ENCODE measurements at places on chromosomes 2 and 18.

DNA sequence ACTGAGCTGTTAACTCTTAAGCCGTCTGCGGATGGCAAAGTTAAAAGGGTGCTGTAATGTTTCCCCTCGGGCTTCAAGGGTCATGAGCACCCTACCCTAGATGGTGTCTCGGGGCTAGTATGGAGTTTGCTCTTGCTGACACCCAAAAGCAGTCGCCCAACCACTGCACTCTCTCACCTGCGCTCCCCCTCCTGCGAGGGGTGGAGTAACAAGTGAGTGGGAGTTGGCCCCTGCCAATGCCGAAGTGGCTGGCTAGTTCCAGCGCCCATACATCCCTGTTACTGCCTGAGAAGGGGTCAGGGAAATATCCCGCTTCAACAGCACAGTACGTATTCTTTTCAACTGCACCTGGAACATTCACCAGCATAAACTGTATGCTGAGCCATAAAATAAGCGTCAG is 47.5 kb downstream of the FAM117B start:
- DNase-seq = no peak

- DNase-seq = no peak
Measured at GRCh38 chr2:42840760-42841159, 48.4 kb upstream of the HAAO start.

GRCh38 chr2:101111262-101111838 is 39.8 kb downstream of the TBC1D8 start:
- no peak for DNase-seq

- no peak for DNase-seq
Measured at GRCh38 chr18:76909439-76909838, 87.1 kb downstream of the ZNF236 start.

GRCh38 chr2:194327196-194327888 is 1329.7 kb upstream of the SLC39A10 start:
- DNase-seq = no peak

DNA sequence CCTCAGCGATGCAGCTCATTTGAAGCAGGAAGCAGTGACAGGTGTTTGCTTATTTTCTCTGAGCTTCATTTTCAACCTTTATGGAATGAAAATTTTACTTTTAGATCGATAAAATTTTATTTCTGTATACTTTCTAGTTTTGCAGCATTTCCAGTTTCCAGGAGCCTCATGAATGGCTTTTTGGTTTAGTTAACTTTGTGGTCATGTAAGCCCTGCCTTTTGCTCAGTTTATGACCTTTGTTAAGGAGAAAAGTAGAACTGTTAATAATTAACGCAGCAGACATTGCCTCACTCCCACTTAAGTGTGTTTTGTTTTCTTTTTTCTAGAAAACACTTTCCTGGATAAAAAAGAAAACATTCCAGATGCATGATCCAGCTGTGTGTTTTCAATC is 4.4 kb upstream of the FARP2 start:
- no peak for DNase-seq

Data from CD4-positive, alpha-beta T cell treated with Interleukin-21 for 1 hour (primary cell).